ENCODE measurements at places on chromosomes 4 and X. TPM values are rescaled to one million over a fixed set of nuclear protein-coding genes. Genes with fewer than 3 reads are reported as not detected.

BTK gene
- total RNA-seq = 3.5 TPM

BEND2 gene
- total RNA-seq = 0.08 TPM

DNA sequence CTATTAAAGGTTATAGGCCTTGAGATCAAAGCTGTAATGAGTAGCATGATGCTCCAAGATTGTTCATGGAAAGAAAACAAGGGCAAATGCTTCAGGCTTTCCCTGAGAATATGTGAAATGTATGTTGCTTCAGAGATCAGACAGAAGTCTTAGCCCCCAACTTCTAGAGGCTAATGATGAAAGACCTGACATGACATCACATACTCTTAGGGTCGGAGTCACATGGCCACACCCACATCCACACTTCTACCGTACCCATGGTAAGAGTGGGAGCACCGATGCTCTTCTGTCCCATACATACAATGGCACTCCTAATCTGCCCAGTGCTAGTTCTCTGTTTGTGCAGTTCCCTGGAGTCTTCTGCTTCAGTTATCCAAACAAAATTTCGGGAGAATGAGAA lies 111.9 kb upstream of the ACSL4 start:
- DNase-seq = no peak

DNA sequence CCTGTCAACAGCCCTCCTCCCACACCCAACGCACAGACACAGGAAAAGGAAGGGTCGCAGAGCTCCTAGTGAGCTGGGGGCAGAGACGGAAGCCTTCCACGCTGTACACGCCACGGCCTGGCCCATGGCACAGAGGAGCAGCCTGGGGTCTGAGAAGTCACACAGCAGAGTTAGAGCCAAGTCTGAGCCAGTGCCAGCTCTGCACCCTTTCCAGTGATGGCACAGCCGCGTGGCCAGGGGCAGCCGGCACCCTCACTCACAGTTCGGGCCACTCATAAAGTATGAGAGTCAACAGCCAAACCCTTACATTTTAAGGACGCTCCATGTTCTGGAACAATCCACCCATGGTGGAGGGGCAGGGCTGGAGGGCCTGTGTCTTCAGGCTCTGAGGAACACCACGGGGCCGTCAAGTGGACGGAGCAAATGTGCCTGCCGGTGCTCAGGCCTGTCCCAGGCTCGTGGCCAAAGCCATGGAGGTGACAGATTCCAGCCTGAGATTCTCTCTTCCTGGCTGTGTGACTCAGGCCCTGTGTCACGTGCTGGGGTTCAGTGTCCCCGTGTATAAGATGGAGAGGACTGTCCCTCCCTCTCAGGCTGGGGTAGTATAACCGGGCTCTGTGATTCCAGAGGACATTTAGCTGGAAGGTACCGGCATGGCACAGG lies 91.2 kb downstream of the ABLIM2 start:
- peak; percentile 67 for DNase-seq

DNA sequence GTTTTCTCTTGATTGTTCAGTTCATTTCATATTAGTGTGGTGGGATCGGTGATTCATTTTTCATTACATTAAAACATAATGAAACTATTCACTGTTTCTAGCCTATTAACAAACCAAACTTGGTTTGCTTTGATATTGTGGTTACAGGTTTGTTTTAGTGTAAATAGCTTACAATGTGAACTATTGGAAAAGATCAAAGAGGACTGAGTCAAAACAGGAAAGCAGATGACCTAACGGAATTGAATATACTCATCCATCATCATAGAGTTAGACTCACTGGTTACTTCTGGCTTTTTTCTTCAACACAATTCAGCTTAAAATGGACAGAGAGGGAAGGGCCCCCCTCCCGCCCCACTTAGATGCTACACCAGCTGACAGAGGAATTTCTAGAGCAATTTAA lies 616.2 kb upstream of the AADAT start:
- DNase-seq = no peak

All from left cardiac atrium (tissue), 4 donors.